ENCODE measurements at places on chromosomes 4 and X. TPM values are rescaled to one million over a fixed set of nuclear protein-coding genes. Genes with fewer than 3 reads are reported as not detected.

Gene MAGEE2
- 0.70 TPM for polyA plus RNA-seq

- no peak for DNase-seq
These were observed 48.7 kb downstream of the DDX60 start for GRCh38 chr4:168269896-168270295.

DNA sequence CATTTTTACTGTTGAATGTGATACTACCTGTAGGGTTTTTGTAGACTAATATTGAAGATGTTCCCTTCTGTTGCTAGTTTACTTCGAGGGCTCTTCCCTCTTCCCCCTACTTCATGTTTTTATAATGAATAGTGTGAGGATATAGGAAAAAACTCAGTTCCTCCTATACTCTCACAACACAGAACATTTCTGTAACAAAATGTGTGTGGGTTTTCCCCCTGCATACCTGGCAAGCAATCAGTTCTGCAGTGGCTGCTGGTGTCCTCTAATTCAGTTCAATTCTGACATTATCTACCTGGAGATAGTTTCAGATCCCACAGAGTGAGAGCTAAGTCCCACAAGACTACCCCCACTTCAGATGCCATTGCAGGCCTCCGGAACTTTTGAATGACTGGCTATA lies 107.9 kb downstream of the KDM6A start:
- no peak for DNase-seq

DNA sequence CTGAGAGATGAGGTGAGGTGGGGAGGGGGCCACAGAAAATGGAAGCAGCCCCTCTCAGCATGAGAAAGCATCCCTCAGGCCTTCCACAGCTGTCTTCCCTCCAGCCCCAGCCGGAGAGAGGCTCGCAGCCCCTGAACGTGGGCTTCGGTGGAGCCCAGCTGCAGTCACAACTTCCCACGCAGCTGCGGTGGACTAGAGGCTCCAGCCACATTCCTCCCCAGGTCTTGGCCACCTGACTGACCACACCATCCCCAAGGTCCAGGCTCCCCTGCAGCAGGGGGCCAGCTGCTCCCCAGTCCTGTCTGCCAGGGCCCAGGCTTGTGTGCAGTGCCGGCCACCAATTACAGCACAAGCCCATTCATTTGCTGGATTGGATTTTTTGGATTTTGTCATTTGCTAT lies 212.3 kb upstream of the BCOR start:
- no peak for DNase-seq

GRCh38 chr4:77956917-77957316 lies 94.3 kb downstream of the MRPL1 start:
- no peak for DNase-seq

Gene OTOP1
- polyA plus RNA-seq: not detected

Gene RPA4
- polyA plus RNA-seq: not detected

Gene ADH1C
- 77.4 TPM for polyA plus RNA-seq

GRCh38 chrX:153917869-153918268 lies 8.2 kb downstream of the ARHGAP4 start:
- DNase-seq: no peak

DNA sequence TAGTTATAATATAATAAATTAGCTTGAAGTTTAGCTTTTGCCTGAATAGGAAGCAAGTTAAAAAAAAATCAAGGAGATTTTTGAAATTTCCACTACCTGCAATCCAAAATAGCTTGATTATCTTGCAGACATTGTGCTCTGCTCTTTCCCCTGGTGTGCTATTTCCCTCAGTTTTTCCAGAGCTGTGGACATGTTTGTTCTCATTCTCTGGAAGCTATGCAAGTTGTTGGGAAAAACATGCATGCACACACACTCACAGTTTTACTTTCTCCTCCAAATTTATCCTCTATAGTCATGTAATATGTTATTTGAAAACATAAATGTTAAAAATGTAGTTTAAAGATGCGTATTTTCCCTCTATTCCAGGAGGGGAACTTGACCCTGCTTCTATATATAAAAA lies 225.8 kb upstream of the ARSJ start:
- no peak for DNase-seq

Gene PNCK
- polyA plus RNA-seq: 7.5 TPM

DNA sequence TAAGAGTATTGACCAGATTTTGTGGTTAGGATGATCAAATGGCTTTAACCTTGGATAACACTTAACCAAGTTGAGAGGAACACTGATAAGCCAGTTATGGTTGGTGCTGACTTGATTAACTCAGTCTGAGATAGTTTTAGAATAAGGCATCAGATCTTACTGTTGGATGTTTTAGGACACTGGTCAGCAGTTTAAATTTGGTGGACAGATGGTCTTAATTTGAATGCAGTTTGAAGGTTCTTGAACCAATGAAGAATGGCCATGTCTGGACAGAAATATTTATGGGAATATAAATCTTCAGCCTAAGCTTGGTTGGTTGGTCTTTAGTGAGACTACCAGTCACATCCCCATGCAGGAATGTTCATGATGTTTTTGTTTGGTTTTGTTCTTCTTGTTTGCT lies 2.6 kb upstream of the GIMD1 start:
- DNase-seq: no peak

Gene MAGEA1
- polyA plus RNA-seq: not detected

- peak; percentile 34 for DNase-seq
These were observed 738.3 kb upstream of the FRG1 start for GRCh38 chr4:189202182-189202868.

Gene FAAH2
- polyA plus RNA-seq: 15.2 TPM

- no peak for DNase-seq
These were observed 4.8 kb upstream of the STBD1 start for GRCh38 chr4:76301775-76302162.

DNA sequence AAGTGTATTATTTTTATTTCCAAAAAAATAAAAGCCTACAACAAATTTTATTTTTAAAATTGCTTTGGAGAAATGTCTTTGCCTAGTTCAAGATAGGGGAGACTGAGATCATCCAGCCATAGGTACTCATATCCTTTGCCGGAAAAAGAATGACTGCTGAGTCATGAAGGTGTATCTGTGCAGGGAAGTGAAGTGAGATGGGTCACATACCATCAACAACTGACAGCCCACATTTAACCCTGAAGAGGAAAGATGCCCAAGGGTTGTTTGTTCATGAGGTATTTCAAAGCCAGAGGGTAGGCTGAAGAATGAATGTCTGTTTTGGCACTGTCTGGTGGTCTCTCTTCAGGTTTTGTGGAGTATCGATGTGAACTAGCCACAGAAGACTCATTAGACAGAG lies 106.7 kb upstream of the TTC29 start:
- no peak for DNase-seq

- peak; percentile 56 for DNase-seq
These were observed 760 bp downstream of the TMEM165 start for GRCh38 chr4:55396308-55397125.

- DNase-seq: no peak
These were observed 124.3 kb downstream of the C4orf33 start for GRCh38 chr4:129220254-129220653.

Measured in left kidney (tissue), 8 donors.